Upper lobe of right lung (tissue), 1 donor: ENCODE measurements at places on chromosomes 5 and 9. TPM values are rescaled to one million over a fixed set of nuclear protein-coding genes. Genes with fewer than 3 reads are reported as not detected.

HMMR gene
- total RNA-seq, result 1.6 TPM

SPATA31D4 gene
- total RNA-seq, result not detected

PNPLA7 gene
- 13.7 TPM for total RNA-seq

PPIP5K2 gene
- total RNA-seq, result 53.3 TPM

GPR21 gene
- total RNA-seq, result 3.3 TPM

DNA sequence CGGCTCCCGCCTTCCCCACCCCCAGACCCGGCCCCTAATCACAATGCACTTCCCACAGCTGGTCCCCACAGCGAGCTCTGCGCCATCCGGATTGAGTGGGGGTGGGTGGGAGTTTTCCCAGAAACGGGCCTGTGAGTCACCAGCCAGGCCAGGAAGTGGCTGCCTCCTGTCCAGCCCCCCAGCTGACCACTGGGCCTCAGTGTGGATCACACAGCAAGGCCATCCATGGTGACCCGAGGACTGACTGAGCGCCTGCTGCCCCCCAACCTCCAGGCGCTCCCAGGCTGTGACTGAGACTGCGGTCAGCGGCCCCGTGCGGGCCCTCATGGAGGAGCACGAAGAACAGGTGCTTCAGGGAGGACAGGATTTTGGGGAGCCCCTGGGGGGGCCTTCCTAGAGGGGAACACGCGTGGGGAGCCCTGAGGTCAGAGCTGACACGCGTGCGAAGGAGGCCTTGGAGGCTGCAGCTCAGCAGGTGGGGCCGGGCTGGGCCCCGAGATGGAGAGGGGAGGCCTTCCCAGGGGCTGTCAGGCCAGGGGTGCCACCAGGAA lies 48.3 kb upstream of the EGFL7 start:
- H3K27ac ChIP-seq, result peak overlapping the region; percentile 60
- no peaks in the 10 kb centered on the region for H3K36me3 ChIP-seq
- no peaks in the 10 kb centered on the region for H3K27me3 ChIP-seq
- no peak overlapping the region for H3K4me3 ChIP-seq

GRCh38 chr5:139236479-139236878 lies 38.3 kb upstream of the SIL1 start:
- no peak overlapping the region for H3K4me3 ChIP-seq
- H3K36me3 ChIP-seq, result no peaks in the 10 kb centered on the region
- H3K4me1 ChIP-seq, result no peaks in the 10 kb centered on the region
- H3K27me3 ChIP-seq, result no peaks in the 10 kb centered on the region

GRCh38 chr9:111114486-111114885 lies 76.2 kb upstream of the LPAR1 start:
- H3K27me3 ChIP-seq, result no peaks in the 10 kb centered on the region
- no peaks in the 10 kb centered on the region for H3K4me1 ChIP-seq
- H3K36me3 ChIP-seq, result no peaks in the 10 kb centered on the region

- H3K27me3 ChIP-seq, result no peaks in the 10 kb centered on the region
- DNase-seq, result no peak
- no peak overlapping the region for H3K27ac ChIP-seq
- H3K4me1 ChIP-seq, result no peaks in the 10 kb centered on the region
- H3K4me3 ChIP-seq, result no peak overlapping the region
These were observed 10.9 kb downstream of the SH3GL2 start for GRCh38 chr9:17589771-17590170.

DNA sequence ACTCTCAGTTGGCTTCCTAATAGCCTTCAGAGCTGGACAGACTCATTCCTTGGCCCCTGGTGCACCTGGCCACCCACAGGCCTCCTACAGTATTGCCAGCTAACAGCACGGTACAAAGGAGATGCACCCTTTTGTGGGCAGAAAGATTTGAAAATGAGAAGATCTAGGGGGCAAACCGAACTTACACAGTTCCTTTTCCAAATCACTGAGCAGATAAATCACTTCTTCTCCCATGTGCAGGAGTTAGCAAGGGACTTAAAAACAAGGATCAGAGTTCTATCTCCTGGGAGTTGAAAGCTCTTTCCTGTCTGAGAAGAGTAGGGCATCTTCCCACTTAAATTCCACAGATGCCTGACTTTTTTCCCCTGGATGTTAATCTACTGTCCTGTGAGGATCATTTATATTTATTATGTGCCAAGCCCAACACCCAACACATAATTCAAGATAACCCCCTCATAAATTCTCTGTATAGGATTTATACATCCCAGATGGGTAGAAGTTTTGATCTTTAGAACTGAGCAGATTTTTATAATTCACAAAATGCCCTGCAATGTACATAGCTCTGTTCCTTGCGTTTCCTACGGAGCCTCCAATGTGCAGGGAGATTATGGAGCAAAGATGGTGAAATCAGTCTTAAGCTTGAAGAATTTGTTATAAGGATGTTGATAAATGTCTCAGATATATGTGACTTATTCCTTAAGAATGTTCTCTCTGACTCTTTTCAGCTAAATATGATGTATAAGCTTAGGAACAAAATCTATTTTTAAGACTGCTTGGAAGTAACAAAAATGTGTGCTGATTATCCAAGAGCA lies 207.2 kb upstream of the DAPK1 start:
- no peak overlapping the region for H3K4me3 ChIP-seq
- no peaks in the 10 kb centered on the region for H3K36me3 ChIP-seq
- no peak for DNase-seq
- no peak overlapping the region for H3K27ac ChIP-seq
- no peaks in the 10 kb centered on the region for H3K27me3 ChIP-seq

DNA sequence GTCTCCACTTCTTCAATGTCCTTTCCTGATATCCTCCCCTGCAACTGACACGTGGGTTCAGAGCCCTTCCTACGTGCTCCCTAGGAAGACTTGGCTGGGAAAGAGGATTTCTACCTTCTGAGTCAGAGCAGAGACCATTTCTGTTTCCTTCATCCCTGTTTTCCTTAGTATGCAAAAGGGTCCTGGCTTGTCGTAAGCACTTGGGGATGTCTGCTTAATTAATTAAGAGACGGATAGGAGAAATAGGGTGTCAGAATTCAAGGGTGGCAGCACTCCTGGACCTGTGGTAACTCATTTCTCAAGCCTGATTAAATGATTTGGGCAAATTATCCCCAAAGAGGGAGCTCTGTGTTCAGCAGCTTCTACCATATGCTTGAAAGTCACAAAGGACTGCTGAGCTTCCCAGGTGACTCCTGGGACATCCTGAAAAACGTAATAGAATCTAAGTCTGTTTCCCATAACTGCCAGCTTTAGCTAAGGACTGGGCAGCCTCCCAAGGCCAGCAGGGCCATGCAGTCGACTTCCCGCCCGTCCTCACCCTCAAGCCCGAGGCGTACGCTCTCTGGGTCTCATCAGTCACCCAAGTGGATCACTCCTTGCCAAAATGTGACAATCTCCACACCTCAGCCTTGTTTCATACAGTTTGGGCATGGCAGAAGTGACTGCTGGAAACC lies 20.5 kb downstream of the ABCA1 start:
- peaks cover 53% of the 10 kb centered on the region for H3K4me1 ChIP-seq
- peaks cover 5% of the 10 kb centered on the region for H3K36me3 ChIP-seq
- H3K4me3 ChIP-seq, result no peak overlapping the region
- no peaks in the 10 kb centered on the region for H3K27me3 ChIP-seq
- no peak for DNase-seq

DNA sequence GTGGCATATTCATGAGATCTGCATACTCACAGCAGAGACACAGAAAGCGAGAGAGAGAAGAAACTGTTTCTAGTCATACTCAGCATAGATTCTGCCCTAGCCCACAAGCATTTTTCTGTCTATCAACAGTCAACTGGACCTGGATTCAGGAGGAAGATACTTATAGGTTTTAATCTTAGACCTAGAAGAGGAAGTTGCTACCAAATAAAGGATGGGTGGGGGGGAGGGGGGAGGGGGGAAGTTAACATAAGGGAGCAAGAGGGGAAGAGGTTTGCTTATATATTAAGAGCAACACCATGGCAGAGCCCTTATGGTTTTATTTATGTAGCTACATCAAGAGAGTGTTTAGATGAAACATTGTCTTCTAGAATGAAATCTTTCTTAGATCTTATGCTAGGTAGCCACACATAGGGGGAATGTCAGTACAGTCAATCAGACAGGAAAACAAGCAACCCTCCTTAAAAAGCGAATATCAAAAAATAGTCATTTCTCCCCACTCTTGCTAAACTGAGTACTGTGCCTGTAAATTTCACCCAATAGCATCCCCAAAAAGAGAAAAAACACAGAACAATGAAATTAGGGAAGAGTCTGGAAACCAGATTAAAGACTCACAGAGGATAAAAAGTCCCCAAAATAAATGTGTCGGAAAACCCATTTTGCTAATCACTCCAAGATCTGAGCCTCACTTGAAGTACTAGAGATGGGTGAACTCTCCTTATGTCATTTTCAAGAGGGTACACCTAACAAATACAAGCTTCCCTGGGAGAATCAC lies 192.7 kb upstream of the NR4A3 start:
- H3K27me3 ChIP-seq, result no peaks in the 10 kb centered on the region
- H3K4me1 ChIP-seq, result no peaks in the 10 kb centered on the region
- no peaks in the 10 kb centered on the region for H3K36me3 ChIP-seq
- H3K27ac ChIP-seq, result no peak overlapping the region
- H3K4me3 ChIP-seq, result no peak overlapping the region

GRCh38 chr5:2908086-2908485 lies 156.6 kb upstream of the IRX2 start:
- no peak overlapping the region for H3K4me3 ChIP-seq
- no peak for DNase-seq
- no peaks in the 10 kb centered on the region for H3K27me3 ChIP-seq
- no peaks in the 10 kb centered on the region for H3K36me3 ChIP-seq
- no peaks in the 10 kb centered on the region for H3K4me1 ChIP-seq

- no peaks in the 10 kb centered on the region for H3K27me3 ChIP-seq
- DNase-seq, result peak; percentile 19
- H3K4me1 ChIP-seq, result peaks cover 6% of the 10 kb centered on the region
These were observed 147.9 kb upstream of the COL5A1 start for GRCh38 chr9:134493461-134494272.

- peaks cover 35% of the 10 kb centered on the region for H3K4me1 ChIP-seq
- H3K27me3 ChIP-seq, result peaks cover 98% of the 10 kb centered on the region
- peak overlapping the region; percentile 29 for H3K4me3 ChIP-seq
- DNase-seq, result peak; percentile 81
These were observed 2.3 kb downstream of the GDNF start for GRCh38 chr5:37837414-37838032.

GRCh38 chr9:31168161-31168560 lies 1216.3 kb upstream of the ACO1 start:
- H3K27ac ChIP-seq, result no peak overlapping the region
- H3K4me3 ChIP-seq, result no peak overlapping the region
- H3K27me3 ChIP-seq, result no peaks in the 10 kb centered on the region
- H3K4me1 ChIP-seq, result no peaks in the 10 kb centered on the region
- no peak for DNase-seq

GRCh38 chr5:180396926-180397325 lies 43.8 kb upstream of the GFPT2 start:
- peak; percentile 41 for DNase-seq
- H3K4me1 ChIP-seq, result no peaks in the 10 kb centered on the region
- no peak overlapping the region for H3K4me3 ChIP-seq
- no peaks in the 10 kb centered on the region for H3K27me3 ChIP-seq

- no peak for DNase-seq
- H3K4me3 ChIP-seq, result no peak overlapping the region
- H3K36me3 ChIP-seq, result no peaks in the 10 kb centered on the region
- peaks cover 6% of the 10 kb centered on the region for H3K4me1 ChIP-seq
- H3K27ac ChIP-seq, result no peak overlapping the region
- no peaks in the 10 kb centered on the region for H3K27me3 ChIP-seq
These were observed 719.4 kb downstream of the SEMA5A start for GRCh38 chr5:8826508-8826907.

- H3K4me1 ChIP-seq, result no peaks in the 10 kb centered on the region
- no peak overlapping the region for H3K4me3 ChIP-seq
- H3K27me3 ChIP-seq, result no peaks in the 10 kb centered on the region
These were observed 37.3 kb upstream of the TENT4A start for GRCh38 chr5:6675784-6676491.
